Colonic mucosa (tissue), 4 donors: ENCODE measurements at places on chromosomes 2 and 18.

DNA sequence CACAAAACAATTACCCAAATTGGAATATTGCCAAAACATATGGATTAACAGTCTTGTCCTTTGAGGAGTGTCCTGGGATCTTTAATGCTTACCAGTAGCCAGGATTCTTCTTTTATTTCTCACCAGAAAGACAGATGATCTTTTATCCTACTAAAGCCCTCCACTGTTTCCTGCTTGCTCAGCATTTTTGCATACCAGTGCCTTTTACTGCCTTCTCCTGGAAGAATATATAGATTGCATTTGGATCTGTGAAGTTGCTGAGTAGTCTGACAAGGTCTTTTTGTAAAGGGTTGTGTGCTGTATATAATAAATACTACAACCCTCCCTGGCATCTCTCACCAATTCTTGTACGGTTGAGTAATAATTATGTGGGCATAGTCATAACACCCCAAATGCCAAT, 652.2 kb downstream of the LRRTM4 start:
- DNase-seq: no peak

GRCh38 chr2:231030725-231031124, 6.6 kb upstream of the C2orf72 start:
- no peak for DNase-seq

DNA sequence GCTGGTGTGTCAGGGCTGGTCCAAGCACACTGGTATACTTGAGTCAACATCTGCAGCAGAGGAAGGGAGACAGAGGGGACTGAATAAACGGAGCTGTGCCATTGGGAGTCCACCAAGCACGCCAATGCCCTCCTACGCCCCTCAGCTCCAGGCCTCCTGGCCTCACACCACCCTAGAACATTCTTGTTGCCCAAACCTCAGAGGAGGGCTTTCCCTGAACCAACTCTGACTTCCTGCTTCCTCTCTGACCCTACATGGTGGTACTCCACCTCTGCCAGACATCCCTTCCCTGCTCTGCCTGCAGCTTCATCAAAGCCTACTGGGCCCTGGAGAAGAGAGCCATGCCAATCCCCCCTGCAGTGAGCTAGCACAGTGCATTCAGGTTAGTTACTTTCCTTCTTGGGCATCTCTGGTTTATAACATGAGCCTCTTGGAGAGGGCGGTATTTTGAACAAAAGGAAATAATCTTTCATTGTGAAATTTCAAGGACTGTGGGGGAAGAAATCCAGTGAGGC, 54.4 kb downstream of the ZBTB7C start:
- DNase-seq: no peak

GRCh38 chr18:12946549-12947284, 1.1 kb upstream of the SEH1L start:
- DNase-seq: peak; percentile 62

GRCh38 chr18:903701-904100, 970 bp upstream of the ADCYAP1 start:
- peak; percentile 33 for DNase-seq

DNA sequence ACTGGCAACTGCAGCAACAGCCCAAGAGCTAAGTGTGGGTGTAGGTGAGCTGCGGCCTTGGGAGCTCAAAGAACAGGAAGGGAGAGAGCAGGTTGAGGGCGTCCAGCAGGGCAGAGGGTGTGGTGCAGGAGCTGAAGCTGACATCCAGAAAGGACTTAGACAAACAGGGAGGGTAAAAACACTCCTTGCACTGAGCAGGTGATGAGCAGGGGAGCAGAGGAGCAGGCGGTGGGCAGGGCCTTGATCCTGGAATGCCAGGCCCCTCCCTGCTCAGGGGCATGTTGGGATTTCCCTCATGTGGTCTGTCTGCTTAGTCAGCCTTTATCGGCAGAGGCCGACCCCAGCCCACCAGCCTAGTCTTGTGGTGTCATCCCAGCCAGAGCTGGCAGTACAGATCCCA, 63.6 kb downstream of the VSNL1 start:
- peak; percentile 28 for DNase-seq

- DNase-seq: no peak
These were observed 2.0 kb upstream of the PLEKHB2 start for GRCh38 chr2:131103165-131103564.

DNA sequence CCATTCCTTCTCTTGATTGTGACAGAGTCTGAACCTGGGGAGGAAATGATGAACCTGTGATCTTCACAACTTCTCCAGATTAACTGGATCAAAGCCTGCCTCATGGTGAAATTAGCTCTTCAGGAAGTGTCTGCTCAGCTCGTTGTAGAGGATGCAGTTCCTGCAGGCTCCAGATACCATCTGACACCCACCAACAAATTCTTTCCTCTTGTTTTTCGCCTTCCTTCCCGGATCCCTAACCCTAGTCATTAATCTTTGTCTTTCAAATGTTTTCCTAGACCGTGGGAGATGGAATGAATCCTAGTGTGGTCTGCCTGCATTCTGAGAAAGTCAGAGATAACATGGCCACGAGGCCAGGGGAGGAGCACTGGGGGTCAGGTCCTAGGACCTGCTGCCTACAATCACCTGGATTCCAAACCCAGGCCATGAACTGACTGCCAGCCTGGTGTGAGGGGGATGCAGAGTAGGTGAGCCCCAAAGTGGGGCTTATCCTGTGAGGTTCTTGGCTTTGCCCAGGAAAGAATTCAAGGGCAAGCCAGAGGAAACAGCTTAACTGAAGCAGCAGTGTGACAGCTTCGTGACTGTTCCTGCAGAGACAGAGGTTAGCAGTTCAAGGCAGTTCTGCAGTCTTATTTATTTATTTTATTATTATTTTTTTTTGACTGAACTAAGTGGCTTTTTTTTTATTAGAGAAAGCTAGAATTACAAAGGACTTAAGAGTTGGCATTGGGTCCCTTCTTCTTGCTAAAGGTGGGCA, 67.8 kb downstream of the DIPK1C start:
- no peak for DNase-seq

GRCh38 chr2:108994178-108994577, 5.2 kb upstream of the EDAR start:
- no peak for DNase-seq

GRCh38 chr2:154827286-154827685, 128.8 kb downstream of the KCNJ3 start:
- DNase-seq: no peak

DNA sequence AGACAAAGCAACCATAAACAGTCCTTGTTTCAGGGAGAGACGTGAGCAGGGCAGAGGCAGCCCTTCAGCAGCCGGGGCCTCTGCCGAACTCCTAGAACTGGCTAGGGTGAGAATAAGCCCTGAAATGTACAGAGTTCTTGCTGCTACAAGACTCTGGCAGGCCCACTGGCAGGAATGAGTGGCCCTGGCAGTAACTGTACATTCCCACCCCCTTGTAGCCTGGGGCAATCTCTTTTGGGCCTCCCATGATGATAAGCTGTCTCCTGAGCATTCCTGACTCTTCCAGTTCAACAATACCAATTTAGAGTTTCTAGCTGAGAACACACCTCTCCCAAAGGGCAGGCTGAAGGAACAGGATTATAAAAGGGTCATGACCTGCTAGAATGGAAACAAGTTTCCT, 54.3 kb downstream of the HAUS1 start:
- no peak for DNase-seq

DNA sequence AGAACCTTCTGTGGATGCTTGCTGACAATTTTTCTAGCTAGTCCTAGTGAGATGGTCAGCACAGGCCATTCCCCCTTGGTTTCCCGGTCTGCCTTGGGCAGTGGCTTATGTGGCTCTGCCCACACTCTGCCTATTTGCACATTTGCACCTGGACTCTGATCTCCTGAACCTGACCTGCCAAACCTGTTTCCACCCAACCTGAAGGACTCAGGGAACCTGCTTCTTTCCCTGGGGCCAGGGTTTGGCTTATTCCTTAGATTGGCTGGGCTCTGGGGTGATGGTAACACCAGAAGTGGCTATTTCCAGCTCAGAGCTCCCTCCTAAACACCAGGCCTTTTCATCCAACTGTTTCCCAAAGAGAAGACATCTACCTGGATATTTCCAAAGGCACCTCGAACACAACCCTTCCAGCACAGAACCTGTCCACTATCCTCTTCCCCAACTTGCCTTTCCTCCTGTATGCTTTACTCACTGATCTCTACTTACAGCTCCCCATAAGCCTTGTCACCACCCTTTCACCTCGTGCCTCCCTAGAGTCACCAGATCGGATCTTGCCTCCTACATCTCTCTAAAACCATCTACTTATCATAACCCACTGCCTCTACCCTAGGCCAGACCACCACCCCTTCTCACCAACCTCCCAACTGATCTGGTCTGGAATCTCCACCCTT, 5.8 kb upstream of the MTA3 start:
- DNase-seq: peak; percentile 91

DNA sequence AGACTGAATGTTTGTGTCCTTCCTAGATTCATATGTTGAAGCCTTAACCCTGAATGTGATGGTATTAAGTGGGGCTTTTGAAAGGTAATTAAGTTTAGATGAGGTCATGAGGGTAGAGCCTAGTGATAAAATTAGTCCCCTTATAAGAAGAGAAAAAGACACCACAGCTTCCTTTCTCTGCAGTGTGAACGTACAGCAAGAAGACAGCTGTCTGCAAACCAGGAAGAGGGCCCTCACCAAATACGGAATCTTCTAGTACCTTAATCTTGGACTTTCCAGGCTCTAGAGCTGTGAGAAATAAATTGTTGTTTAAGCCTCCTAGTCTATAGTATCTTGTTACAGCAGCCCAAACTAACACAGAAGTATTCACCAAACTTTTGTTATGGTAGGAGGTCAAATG, 57.1 kb upstream of the CYTIP start:
- DNase-seq: no peak

- DNase-seq: no peak
These were observed 93.9 kb upstream of the RMDN2 start for GRCh38 chr2:37831081-37831780.

GRCh38 chr2:219230059-219230540, 494 bp downstream of the ANKZF1 start:
- DNase-seq: peak; percentile 74

- DNase-seq: no peak
These were observed 42.0 kb upstream of the ZDBF2 start for GRCh38 chr2:206232287-206233035.

DNA sequence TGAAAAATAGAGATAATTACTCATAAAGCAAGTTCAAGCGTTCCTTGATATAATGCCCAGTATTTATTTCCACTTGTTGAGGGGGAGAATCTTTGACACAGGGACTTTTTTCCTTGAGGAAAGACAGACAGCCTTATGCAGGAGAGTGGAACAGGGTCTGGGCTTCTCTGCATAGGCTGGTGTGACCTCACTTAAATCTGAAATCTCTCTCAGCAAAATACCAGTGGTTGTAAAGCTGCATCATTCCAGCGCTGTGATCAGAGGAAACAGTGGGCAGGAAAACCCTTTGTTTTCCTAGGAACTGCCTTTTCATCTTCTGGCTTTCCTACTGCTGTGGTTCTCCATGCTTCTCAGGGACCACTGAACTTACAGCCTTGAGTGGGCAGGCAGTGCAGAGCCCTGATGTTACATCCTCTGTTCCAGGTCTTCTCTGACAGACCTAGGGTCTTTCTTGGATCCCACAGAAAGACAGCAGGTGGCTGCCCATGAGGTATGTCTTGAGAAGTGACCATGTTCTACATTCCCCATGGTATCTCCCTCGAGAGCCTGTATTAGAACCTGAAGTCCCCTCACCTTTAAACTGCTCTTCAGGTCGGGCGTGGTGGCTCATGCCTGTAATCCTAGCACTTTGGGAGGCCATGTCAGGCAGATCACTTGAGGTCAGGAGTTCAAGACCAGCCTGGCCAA, 17.6 kb upstream of the MAP4K4 start:
- DNase-seq: no peak

DNA sequence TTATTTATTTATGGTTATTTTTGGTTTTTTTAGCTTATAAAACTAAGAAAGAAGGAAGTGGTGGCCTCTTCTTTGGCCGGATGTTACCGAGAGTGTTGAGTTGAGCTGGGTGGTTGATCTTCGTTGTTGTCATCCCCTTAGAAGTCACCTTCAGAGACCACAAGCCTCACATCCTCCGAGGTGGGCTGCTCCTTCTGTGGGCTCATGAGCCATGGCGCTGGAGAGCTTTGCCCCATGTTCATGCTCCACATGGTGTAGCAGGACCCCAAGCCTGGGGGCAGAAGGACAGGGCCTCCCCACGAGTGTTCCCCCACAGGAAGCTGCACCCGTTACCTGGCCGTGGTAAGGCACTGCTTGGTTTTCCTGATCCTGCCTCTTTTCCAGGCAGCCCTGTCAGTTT, 23.4 kb downstream of the SNTG2 start:
- no peak for DNase-seq

GRCh38 chr18:62952807-62953206, 237.5 kb downstream of the PHLPP1 start:
- DNase-seq: no peak

- no peak for DNase-seq
These were observed 484.8 kb upstream of the NETO1 start for GRCh38 chr18:73352546-73352945.

DNA sequence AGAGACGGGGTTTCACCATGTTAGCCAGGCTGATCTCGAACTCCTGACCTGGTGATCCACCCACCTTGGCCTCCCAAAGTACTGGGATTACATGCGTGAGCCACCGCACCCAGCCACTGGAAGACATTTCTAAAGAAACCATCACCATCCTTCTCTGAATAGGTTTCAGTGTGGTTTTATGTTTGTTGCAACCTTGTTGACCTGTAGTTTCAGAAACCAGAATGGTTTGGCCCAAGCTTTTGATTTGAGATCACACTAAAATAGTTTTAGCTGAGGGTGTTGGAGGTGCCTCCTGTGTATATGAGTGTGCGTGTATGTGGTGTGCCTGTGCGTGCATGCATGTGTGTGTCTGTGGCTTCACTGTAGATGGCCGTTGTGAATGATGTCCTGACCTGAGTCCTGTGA, 26.2 kb downstream of the INPP4A start:
- DNase-seq: no peak

DNA sequence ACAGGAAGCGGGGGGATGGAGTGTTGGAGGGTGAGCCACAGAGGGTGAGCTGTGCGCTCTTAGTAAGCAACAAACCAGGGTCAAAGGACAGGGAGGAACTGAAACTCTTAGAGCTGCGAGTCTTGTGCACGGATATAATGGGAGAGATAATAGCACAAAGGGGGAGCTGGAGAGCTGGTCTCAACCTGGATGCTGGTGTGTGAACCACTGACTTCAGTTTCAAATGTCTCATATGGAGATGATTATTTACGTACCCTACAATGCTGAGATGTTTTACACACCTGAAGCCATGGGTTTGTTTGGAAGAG, 35.9 kb downstream of the PTGR3 start:
- no peak for DNase-seq
